ENCODE measurements at places on chromosomes 3 and 15.
A peak's percentile ranks its signal among the peaks of the same experiment; 100 is the strongest.

- no peak for DNase-seq
These were observed 64.8 kb downstream of the LRIG1 start for GRCh38 chr3:66435989-66436388.

- DNase-seq = peak; percentile 69
These were observed 1.4 kb downstream of the LOXL1 start for GRCh38 chr15:73927476-73928240.

DNA sequence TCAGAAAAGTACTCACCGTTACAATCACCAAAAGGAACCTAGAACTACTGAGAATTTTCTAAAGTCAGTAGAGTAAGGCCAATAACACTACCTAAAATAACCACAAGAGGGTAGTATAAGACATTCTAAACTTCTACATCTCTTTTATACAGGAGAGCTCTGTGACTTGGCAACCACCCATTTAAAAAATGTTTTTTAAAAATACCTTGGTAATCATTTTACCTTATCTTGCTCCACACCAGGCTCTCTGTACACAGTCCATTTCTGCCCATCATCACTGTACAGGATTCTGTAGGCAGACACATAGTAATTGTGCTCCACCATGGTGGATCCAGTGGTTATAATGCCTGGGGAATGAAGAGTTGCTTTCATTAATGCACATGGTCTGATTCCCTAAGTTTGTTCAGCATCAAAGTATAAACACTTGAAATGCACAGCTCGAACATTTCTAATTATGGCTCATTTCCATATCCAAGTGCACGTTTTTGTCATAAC, 54.5 kb downstream of the ST3GAL6 start:
- peak; percentile 83 for DNase-seq

DNA sequence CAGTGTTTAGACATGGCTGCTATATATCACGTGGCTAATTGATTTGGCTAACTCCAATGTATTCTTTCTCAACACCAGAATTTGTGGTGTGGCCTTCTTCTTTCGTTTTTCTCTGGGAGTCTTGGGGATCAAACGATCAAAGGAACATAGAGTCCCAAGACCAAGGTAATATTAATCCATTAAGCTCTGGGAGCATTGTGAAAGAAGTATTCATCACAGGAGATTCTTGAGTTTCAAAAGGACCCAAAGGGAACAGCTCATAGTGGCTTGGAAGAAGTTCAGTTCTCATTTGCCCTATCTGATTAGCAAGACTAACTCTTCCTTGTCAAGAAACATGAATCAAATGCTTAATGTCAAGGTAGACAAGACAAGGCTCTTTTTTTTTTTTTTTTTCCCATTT, 32.9 kb upstream of the TICRR start:
- no peak for DNase-seq

DNA sequence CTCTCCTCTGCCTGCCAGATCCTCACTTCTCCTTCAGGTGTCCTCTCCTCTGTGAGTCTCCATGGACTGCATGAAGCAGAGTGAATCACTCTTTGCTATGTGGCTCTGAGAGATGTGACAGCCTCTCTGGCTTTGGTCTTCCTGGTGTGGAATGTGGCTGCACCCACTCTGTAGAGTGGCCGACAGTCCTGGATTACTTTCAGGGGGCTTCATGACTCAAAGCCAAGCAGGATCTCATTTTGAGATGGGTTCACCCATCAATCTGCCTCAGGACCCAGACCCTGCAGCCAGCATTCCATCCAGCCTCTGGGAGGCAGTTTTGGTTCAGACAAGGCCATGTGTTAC, 221.9 kb upstream of the LYSMD4 start:
- no peak for DNase-seq

GRCh38 chr3:6516143-6516542, 344.8 kb upstream of the GRM7 start:
- no peak for DNase-seq

GRCh38 chr3:171284308-171285075, 175.7 kb downstream of the TNIK start:
- DNase-seq = peak; percentile 85

GRCh38 chr15:42131826-42132806, 24.3 kb downstream of the PLA2G4F start:
- no peak for DNase-seq
